ENCODE measurements at places on chromosomes 7 and 10.

- no peaks in the 10 kb centered on the region for H3K4me1 ChIP-seq
- DNase-seq: no peak
- no peaks in the 10 kb centered on the region for H3K27me3 ChIP-seq
- H3K27ac ChIP-seq: peak within 1 kb of the TSS; percentile 13
- no peak within 1 kb of the TSS for H3K4me3 ChIP-seq
These were observed at the start of gene CCL26 for GRCh38 chr7:75772081-75773077. CCL26 (minus strand) TSS chr7:75772211; CDS start chr7:75772176, 35 bp downstream.

- H3K4me3 ChIP-seq: no peak overlapping the region
- H3K4me1 ChIP-seq: no peaks in the 10 kb centered on the region
- no peaks in the 10 kb centered on the region for H3K27me3 ChIP-seq
- no peaks in the 10 kb centered on the region for H3K36me3 ChIP-seq
- no peak overlapping the region for H3K27ac ChIP-seq
These were observed 591.6 kb downstream of the REEP3 start for GRCh38 chr10:64112701-64113355.

GRCh38 chr10:86103391-86104101 is 263.0 kb downstream of the GRID1 start:
- H3K4me3 ChIP-seq: no peak overlapping the region
- DNase-seq: no peak
- no peaks in the 10 kb centered on the region for H3K36me3 ChIP-seq
- no peaks in the 10 kb centered on the region for H3K27me3 ChIP-seq

DNA sequence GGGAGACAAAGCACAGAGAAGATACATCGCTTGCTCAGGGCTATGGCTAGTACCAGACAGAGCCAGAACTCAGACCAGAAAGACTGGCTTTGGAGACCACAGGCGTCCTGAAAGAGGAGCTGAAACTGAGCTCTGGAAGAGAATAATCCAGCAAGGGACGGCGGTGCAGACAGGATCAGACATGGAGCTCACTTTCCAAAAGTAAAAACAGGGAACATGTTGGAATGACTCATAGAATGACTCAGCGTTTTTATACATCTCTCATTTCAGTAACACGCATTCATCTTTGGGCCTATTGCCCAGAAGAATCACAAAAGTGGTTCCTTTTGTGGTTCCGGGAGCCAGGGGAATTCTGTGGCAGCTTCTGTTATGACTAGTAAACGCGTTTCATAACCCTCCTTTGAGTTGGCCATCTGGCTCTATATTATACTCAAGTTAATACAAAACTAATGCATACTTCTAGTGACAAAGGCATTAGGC is 37.2 kb downstream of the PLEKHS1 start:
- H3K27me3 ChIP-seq: no peaks in the 10 kb centered on the region
- no peak overlapping the region for H3K27ac ChIP-seq
- H3K4me3 ChIP-seq: no peak overlapping the region
- DNase-seq: no peak
- no peaks in the 10 kb centered on the region for H3K36me3 ChIP-seq

- H3K36me3 ChIP-seq: no peaks in the 10 kb centered on the region
- no peaks in the 10 kb centered on the region for H3K4me1 ChIP-seq
These were observed 90.0 kb upstream of the IGFBP3 start for GRCh38 chr7:46011059-46011458.

DNA sequence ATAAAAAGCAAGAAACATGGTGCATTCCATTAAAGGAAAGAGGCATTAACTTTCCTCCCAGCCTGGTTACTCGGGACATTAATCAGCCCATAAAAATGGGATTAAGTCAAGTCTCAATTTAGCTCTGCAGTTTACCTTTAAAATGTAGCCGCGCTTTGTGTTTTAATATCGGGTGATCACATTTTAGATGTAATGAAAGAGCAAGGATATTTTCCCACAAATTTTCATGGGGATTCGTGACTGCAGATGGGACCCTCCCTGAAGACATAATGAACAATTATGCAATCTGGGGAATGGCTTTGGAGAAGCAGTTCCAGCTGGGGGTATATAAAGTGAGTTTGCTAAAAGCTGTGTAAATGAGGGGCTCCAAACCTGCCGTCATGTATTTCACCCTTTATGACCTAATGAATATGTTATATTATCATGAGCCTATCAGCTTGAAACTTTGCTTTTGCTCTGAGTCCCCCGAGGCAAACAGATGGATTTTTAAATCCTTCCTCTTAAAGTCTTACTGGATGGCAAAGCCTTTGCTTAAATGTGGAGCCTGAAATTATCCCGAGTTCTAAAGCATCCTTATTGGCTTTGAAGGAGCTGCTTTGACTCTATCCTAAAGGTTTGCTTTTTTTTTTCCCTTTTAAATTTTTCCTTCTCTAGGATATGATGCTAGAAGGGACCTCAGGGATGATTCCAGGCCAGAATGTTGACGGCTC is 31.8 kb downstream of the BAMBI start:
- H3K36me3 ChIP-seq: no peaks in the 10 kb centered on the region
- H3K27ac ChIP-seq: no peak overlapping the region
- no peak for DNase-seq
- no peaks in the 10 kb centered on the region for H3K27me3 ChIP-seq

GRCh38 chr10:131180086-131180485 is 131.4 kb downstream of the TCERG1L start:
- H3K4me1 ChIP-seq: no peaks in the 10 kb centered on the region
- DNase-seq: no peak
- H3K36me3 ChIP-seq: no peaks in the 10 kb centered on the region
- H3K27ac ChIP-seq: no peak overlapping the region
- H3K27me3 ChIP-seq: no peaks in the 10 kb centered on the region

DNA sequence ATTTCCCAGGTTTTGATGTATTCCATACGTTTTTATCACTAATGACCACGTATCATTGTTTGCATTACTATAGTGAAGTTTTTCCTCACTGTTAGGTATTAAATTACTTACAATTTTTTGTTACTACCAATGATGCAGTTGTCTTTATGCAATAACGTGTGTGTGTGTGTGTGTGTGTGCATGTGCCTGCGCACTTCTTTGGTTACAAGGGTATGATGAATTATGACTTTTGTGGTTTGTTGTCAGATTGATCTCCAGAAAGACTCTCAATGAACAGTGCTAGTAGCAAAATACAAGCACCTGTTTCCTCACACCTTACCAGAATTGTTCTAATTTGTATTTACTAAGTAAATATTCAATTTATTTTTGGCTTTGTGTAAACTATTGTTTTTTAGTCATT is 51.5 kb downstream of the MCMBP start:
- H3K4me3 ChIP-seq: no peak overlapping the region
- H3K27me3 ChIP-seq: no peaks in the 10 kb centered on the region
- no peaks in the 10 kb centered on the region for H3K4me1 ChIP-seq

- H3K4me1 ChIP-seq: no peaks in the 10 kb centered on the region
- no peaks in the 10 kb centered on the region for H3K27me3 ChIP-seq
- no peaks in the 10 kb centered on the region for H3K36me3 ChIP-seq
- H3K27ac ChIP-seq: no peak overlapping the region
- no peak for DNase-seq
- H3K4me3 ChIP-seq: no peak overlapping the region
These were observed 65.6 kb upstream of the PCGF5 start for GRCh38 chr10:91154842-91155241.

DNA sequence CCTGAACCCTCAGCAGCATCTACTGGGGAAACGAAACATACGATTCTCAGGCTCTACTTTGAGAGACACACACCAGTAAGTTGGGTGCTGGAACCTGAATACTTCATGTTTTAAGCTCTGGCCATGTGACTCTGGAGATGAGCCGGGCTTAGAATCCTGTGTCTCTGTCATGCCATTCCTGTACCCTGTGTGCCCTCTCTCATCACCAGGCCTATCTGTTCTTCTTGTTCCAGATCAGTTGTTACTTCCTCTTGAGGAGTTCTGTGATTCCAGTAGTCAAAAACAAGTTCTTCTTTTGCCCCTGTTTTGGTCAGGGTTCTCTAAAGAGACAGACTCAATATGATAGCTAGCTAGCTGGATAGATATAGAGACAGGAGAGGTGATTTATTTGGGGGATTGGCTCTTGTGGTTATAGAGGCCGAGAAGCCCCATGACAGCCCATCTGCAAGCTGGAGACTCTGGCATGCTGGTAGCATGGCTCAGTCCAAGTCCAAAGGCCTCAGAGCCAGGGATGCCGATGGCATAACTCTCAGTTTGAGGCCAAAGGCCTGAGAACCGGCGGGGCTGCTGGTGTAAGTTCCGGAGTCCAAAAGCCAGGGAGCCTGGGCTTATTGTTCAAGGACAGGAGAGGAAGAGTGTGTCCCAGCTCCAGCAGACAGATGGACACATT is 54.3 kb downstream of the CHN2 start:
- no peak for DNase-seq
- no peaks in the 10 kb centered on the region for H3K27me3 ChIP-seq
- H3K27ac ChIP-seq: no peak overlapping the region
- H3K36me3 ChIP-seq: no peaks in the 10 kb centered on the region
- no peaks in the 10 kb centered on the region for H3K4me1 ChIP-seq

DNA sequence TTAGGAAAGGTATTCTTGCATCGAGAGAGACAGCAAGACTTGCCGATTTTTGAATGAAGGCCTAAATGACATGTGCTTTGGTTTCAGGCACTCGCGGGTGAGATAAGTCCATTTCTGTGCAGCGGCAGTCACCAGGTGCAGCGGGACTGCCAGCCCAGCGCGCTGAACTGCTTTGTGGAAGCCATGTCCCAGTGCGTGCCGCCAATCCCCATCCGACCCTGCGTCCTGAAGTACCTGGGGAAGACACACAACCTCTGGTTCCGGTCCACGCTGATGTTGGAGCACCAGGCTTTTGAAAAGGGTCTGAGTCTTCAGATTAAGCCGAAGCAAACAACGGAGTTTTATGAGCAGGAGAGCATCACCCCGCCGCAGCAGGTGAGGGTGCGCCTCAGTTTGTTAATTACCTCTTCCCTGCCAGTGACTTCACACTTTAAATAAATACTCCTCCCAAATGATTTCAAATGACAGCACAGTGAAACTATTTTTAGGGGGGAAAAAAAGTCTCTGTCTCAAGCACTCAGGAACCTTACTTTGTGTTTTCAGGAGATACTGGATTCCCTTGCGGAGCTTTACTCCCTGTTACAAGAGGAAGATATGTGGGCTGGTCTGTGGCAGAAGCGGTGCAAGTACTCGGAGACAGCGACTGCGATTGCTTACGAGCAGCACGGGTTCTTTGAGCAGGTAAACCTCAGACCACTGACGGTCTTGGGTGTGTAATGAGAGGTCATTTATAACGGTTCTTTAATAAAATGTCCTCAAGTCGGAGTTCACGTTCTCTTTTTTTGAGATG is 98.3 kb downstream of the TRRAP start:
- H3K36me3 ChIP-seq: peaks cover 100% of the 10 kb centered on the region
- no peaks in the 10 kb centered on the region for H3K27me3 ChIP-seq
- H3K4me3 ChIP-seq: no peak overlapping the region
- no peak overlapping the region for H3K27ac ChIP-seq

DNA sequence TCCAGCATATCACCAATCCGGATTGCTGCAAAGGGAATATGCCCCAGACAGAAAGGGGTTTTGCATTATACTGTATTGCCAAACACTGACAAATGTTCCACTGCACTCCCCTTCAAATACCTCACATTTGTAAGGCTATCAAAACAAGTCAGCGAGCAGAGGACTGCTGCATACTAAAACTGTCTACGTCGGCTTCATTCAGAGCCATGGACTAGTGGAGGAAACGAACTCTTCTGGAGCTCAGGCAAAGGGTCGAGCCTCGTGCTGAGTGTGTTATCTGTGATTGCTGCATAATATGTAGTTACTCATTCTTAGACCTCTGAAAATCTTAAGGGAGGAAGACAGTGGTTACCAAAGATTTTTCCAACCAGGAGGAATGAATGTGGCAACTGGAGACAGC is 200.2 kb downstream of the DYNC1I1 start:
- DNase-seq: no peak
- no peaks in the 10 kb centered on the region for H3K36me3 ChIP-seq
- no peak overlapping the region for H3K4me3 ChIP-seq
- no peaks in the 10 kb centered on the region for H3K27me3 ChIP-seq
- H3K27ac ChIP-seq: no peak overlapping the region

- H3K4me3 ChIP-seq: no peak overlapping the region
- no peaks in the 10 kb centered on the region for H3K4me1 ChIP-seq
- H3K27ac ChIP-seq: no peak overlapping the region
- H3K27me3 ChIP-seq: no peaks in the 10 kb centered on the region
- no peaks in the 10 kb centered on the region for H3K36me3 ChIP-seq
These were observed 87.9 kb upstream of the KLF14 start for GRCh38 chr7:130821864-130822263.

GRCh38 chr7:116138202-116138801 is 72.0 kb upstream of the TES start:
- DNase-seq: no peak
- no peaks in the 10 kb centered on the region for H3K4me1 ChIP-seq
- H3K4me3 ChIP-seq: no peak overlapping the region
- no peaks in the 10 kb centered on the region for H3K27me3 ChIP-seq

DNA sequence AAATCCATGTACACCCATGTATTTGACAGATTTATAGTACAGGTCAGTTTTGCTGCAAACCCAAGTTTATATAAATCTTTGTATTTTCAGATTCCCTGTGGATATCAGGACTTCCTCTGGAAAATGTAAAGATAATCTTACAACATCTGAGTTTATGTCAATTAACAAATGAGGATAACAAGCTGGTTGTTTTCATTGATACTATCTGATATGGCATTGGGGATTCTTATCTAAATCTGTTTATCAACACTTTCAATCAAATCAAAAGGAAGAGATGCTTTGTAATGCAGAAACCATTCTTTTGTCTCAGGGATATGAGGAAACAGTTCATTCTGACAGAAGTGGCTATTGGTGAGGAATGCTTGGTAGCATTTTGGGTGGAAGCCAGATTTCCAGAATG is 64.9 kb upstream of the FAM204A start:
- H3K4me3 ChIP-seq: no peak overlapping the region
- H3K36me3 ChIP-seq: no peaks in the 10 kb centered on the region
- no peak for DNase-seq
- no peaks in the 10 kb centered on the region for H3K4me1 ChIP-seq
- H3K27ac ChIP-seq: no peak overlapping the region

DNA sequence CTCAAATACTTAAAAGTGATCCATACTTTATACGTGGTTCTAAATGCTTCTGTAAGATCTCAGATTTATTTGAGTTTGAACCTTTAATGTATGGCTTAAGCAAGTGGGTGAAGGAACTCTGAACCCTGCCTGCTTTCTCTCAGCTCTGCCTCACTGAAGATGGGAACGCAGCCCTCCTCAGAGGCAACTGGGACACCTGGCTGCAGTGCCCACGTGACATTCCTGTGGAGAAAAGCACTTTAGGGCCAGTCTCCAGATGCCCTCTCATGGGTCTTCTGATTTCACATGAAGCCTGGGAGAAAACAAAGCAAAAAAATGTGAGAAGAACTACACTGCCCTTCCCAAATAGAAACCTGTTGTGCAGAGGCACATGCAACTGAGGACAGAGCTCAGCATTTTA is 242.6 kb upstream of the ANKRD30A start:
- H3K27ac ChIP-seq: no peak overlapping the region
- H3K27me3 ChIP-seq: no peaks in the 10 kb centered on the region
- no peaks in the 10 kb centered on the region for H3K4me1 ChIP-seq
- H3K4me3 ChIP-seq: no peak overlapping the region

DNA sequence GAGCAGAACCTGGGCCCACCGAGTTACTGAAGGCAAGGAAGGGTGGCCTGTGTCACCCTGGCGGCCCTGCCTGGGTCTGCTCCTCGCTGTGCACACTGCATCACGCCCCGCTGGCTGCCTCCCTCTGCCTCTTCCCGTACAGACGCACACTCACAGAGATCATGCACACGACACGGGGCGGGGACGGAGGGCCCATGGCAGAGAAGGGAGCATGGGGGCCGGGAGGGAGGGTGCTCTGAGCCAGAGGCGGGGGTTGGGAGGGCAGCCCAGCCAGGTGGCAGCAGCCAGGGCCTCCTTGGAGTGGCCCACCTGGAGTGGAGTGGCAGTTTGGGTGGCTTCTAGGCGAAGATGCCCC is 16.6 kb downstream of the BUD23 start:
- peaks cover 2% of the 10 kb centered on the region for H3K4me1 ChIP-seq
- no peak overlapping the region for H3K4me3 ChIP-seq
- H3K27ac ChIP-seq: no peak overlapping the region
- DNase-seq: no peak

Measured in left lung (tissue), 14 donors.